ENCODE measurements at places on chromosomes 4 and X. TPM values are rescaled to one million over a fixed set of nuclear protein-coding genes. Genes with fewer than 3 reads are reported as not detected.
A peak's percentile ranks its signal among the peaks of the same experiment; 100 is the strongest.

GRCh38 chr4:59647011-59647410 is 1553.1 kb upstream of the ADGRL3 start:
- no peaks in the 10 kb centered on the region for H3K4me1 ChIP-seq
- H3K4me3 ChIP-seq: no peak overlapping the region

- H3K36me3 ChIP-seq: no peaks in the 10 kb centered on the region
- H3K4me3 ChIP-seq: no peak overlapping the region
- H3K27me3 ChIP-seq: no peaks in the 10 kb centered on the region
- no peak for DNase-seq
- H3K4me1 ChIP-seq: no peaks in the 10 kb centered on the region
Measured at GRCh38 chr4:167111622-167112021, 122.7 kb downstream of the SPOCK3 start.

GRCh38 chr4:56182356-56182755 is 204.9 kb downstream of the AASDH start:
- DNase-seq: no peak
- no peaks in the 10 kb centered on the region for H3K36me3 ChIP-seq
- no peak overlapping the region for H3K4me3 ChIP-seq
- no peaks in the 10 kb centered on the region for H3K4me1 ChIP-seq

RIPPLY1 gene
- not detected for total RNA-seq

PCDH10 gene
- not detected for total RNA-seq

DNA sequence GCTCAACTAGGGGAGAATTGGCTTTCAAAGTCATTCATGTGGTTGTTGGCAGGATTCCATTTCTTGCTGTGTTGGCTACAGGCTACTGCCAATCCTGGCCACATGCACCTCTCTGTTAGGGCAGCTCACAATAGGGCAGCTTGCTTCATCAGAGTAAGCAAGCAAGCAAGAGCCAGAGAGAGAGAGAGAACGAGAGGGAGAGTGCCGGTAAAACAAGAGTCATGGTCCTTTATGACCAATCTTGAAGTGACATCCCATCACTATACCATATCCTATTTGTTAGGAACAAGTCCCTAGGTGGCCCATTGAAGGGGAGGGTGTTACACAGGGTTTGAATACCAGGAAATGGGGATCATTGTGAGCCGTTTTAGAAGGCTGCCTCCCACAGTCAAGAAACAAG is 33.0 kb upstream of the TLR2 start:
- H3K27ac ChIP-seq: peak overlapping the region; percentile 73
- no peaks in the 10 kb centered on the region for H3K27me3 ChIP-seq
- H3K36me3 ChIP-seq: no peaks in the 10 kb centered on the region
- H3K4me1 ChIP-seq: peaks cover 19% of the 10 kb centered on the region
- no peak overlapping the region for H3K4me3 ChIP-seq

- H3K36me3 ChIP-seq: no peaks in the 10 kb centered on the region
- H3K27ac ChIP-seq: no peak overlapping the region
- H3K27me3 ChIP-seq: no peaks in the 10 kb centered on the region
- no peak for DNase-seq
- H3K4me1 ChIP-seq: peaks cover 18% of the 10 kb centered on the region
Measured at GRCh38 chr4:140448162-140448561, 20.7 kb upstream of the CLGN start.

DNA sequence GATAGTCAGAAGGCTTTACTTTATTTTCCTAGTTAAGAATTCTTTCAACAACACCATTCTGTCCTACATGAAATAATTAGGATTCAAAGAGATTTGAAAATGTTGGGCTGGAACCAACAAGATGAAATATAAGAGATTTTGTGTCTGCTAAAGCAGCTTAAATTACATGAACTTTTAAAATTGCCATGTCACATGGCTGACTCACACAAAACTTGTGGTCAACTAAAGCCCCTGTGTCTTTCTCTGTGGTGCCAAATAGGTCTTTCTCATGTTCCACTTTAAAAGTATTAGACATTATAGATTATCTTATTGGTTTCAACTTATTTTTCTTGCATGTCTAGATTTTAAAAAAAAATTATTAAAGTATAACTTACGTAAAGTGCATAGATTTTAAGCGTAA is 60.8 kb upstream of the FHL1 start:
- H3K27me3 ChIP-seq: no peaks in the 10 kb centered on the region
- peaks cover 12% of the 10 kb centered on the region for H3K4me1 ChIP-seq
- DNase-seq: no peak
- no peaks in the 10 kb centered on the region for H3K36me3 ChIP-seq
- H3K4me3 ChIP-seq: no peak overlapping the region

SAP30 gene
- 11.4 TPM for total RNA-seq

DNA sequence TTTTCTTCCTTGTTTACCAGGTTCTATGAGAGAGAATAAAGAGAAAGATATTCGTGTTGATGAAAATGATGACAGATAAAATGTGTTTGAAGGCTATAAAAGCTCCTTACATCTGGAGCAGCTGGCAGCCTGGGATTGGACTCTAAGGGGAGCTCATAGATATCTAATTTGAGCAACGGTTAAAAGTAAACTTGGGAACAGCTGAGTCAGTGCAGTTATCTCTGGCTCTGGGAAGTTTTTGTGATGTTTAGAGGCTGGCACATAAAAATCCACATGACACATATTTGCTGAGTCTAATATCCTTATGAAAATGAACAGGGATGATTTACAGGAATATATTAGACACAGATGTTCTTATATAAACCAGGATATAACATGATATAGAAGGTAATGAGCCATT is 331.8 kb upstream of the TENM3 start:
- DNase-seq: no peak
- H3K27me3 ChIP-seq: no peaks in the 10 kb centered on the region
- H3K4me3 ChIP-seq: no peak overlapping the region
- no peaks in the 10 kb centered on the region for H3K4me1 ChIP-seq
- H3K36me3 ChIP-seq: no peaks in the 10 kb centered on the region

LEF1 gene
- total RNA-seq: 2.8 TPM

DNA sequence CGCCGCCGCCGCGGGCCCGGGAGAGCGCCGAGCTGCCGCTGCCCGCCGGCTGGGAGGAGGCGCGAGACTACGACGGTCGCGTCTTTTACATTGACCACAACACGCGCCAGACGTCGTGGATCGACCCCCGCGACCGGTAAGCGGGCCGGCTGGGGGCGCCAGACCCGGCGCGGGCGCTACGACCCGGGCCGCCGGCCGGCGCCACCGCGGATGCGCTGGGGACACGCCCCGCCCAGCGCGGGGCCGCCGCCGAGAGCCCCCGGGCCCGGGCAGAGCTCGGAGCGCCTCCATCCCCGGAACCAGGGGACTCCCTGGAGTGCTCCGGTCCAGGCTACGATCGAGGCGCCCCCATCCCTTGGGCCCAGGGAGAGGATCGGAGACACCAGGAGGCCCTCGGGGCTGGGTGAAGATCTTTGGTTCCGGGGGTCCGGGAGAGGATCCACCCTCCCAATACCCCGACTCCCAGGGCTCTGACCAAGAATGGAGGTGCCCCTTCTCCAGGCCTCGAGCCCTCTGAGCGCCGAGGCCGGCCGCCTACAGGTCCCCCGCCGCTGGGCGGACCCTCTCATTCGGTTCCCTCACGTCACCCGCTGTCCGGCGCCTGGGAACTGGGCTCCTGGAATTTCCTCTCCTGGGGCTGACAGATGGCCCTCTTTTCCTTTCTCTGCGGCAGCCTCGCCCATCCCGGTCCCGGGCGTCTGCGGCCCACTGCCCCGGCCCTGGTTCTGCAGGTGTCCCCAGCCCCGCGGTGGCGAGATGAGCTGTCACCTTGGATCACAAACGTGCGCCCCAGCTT is 48.8 kb downstream of the CLDN34 start:
- peaks cover 35% of the 10 kb centered on the region for H3K4me1 ChIP-seq
- no peaks in the 10 kb centered on the region for H3K27me3 ChIP-seq
- peak overlapping the region; percentile 68 for H3K27ac ChIP-seq
- peak overlapping the region; percentile 73 for H3K4me3 ChIP-seq

LRP2BP gene
- total RNA-seq: 0.90 TPM

- no peak for DNase-seq
- H3K4me3 ChIP-seq: no peak overlapping the region
- H3K36me3 ChIP-seq: no peaks in the 10 kb centered on the region
- peaks cover 10% of the 10 kb centered on the region for H3K4me1 ChIP-seq
Measured at GRCh38 chrX:101160001-101160400, 59.6 kb upstream of the DRP2 start.

- H3K4me3 ChIP-seq: no peak overlapping the region
- H3K36me3 ChIP-seq: no peaks in the 10 kb centered on the region
- DNase-seq: no peak
- H3K27me3 ChIP-seq: no peaks in the 10 kb centered on the region
- no peaks in the 10 kb centered on the region for H3K4me1 ChIP-seq
Measured at GRCh38 chr4:24809815-24810405, 14.5 kb downstream of the SOD3 start.

DNA sequence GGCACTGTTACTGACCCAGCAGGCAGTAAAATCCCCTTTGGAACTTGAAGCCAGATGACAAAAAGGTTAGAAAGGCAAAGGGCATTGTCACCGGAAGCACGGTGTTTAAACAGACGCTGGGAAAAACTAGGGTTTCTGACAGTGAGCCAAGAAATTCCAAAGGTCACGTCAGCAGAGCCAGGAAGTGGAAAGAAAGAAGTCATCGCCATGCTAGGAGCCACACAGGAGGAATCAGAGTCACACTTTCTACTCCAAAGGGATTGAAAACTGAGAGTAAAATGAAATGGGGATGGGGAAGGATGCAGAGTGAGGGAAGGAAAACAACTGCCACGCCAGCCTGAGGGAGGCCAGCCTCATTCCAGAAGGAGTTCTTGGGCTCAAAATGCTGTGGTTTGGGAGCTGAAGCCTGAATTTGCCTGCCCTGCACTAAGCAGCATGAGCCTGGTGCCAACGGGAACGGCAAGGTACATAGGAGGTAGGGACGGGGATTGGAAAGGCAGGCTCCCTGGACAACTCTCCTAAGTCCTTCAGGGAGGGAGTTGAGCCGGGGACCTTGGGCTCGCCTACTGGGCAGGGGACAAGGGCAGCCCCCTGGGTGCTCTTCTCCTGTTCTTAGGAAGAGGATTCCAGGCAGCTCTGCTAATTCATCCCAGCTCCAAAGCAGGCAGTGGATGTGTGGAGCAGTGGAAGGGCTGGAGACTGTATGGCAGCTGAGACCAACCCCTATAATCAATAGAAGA is 66.8 kb downstream of the SOWAHB start:
- H3K36me3 ChIP-seq: no peaks in the 10 kb centered on the region
- DNase-seq: peak; percentile 71

DHX15 gene
- total RNA-seq: 134 TPM

GRCh38 chr4:145613566-145614232 is 5.5 kb upstream of the MMAA start:
- no peak overlapping the region for H3K27ac ChIP-seq
- no peaks in the 10 kb centered on the region for H3K4me1 ChIP-seq
- no peaks in the 10 kb centered on the region for H3K36me3 ChIP-seq

DNA sequence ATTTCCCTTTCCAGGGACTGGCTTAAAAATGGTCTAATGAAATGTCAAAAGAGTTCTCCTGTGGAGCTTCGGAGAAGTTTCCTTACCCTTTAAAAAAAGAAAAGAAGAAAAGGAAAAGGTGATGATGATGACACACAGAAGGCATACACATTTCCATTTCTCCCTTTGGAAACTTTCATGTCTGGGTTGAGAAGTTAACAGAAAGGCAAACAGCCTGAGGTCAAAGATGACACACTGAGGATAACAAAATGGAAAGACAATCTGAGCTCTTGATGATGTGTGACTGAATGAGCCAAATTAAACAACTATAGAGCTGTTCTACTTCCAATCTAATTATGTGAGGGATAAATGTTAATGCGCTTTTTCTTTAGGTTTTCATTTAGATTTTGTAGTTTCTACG is 32.2 kb downstream of the NFXL1 start:
- H3K27ac ChIP-seq: no peak overlapping the region
- H3K27me3 ChIP-seq: no peaks in the 10 kb centered on the region
- H3K36me3 ChIP-seq: peaks cover 47% of the 10 kb centered on the region
- no peak for DNase-seq
- H3K4me3 ChIP-seq: no peak overlapping the region

GRCh38 chr4:136558940-136559494 is 973.3 kb downstream of the PCDH18 start:
- H3K27ac ChIP-seq: no peak overlapping the region
- DNase-seq: no peak
- H3K27me3 ChIP-seq: no peaks in the 10 kb centered on the region
- H3K4me1 ChIP-seq: no peaks in the 10 kb centered on the region

- no peak for DNase-seq
- H3K36me3 ChIP-seq: no peaks in the 10 kb centered on the region
- no peaks in the 10 kb centered on the region for H3K4me1 ChIP-seq
- no peak overlapping the region for H3K4me3 ChIP-seq
- no peaks in the 10 kb centered on the region for H3K27me3 ChIP-seq
Measured at GRCh38 chrX:45758738-45759397, 558.2 kb upstream of the DIPK2B start.

DNA sequence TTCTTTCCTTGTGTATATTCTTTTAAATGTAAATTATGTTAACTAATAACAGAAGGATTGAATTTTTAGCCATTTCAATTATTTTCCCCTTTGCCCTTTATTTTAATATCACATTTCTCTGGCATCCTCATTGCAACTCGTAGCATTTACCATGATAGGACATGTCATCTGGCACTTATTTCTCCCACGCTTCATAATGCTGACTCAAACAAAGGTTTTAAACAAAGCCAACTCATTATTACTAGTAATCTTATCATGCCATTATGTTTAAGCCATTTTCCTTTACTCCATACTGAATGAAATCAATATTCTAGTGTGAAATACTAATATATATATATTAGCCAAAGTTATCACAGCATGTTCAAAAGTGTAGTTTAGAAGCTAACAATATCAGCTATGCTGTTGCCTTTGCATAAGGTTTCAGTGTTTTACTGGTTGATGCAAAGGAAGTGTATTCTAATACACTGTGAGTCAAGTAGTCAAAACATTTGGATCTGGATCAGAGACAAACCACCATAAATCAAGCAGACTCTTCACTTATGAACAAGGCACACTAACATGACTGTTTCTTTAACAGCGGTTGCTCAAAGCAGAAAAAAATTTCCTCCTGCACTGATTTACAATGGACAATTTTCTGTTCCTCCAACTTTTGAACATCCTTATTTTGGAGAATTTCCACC is 281.6 kb downstream of the SLC7A11 start:
- DNase-seq: no peak
- no peaks in the 10 kb centered on the region for H3K4me1 ChIP-seq
- H3K4me3 ChIP-seq: no peak overlapping the region
- H3K36me3 ChIP-seq: no peaks in the 10 kb centered on the region
- no peak overlapping the region for H3K27ac ChIP-seq

DNA sequence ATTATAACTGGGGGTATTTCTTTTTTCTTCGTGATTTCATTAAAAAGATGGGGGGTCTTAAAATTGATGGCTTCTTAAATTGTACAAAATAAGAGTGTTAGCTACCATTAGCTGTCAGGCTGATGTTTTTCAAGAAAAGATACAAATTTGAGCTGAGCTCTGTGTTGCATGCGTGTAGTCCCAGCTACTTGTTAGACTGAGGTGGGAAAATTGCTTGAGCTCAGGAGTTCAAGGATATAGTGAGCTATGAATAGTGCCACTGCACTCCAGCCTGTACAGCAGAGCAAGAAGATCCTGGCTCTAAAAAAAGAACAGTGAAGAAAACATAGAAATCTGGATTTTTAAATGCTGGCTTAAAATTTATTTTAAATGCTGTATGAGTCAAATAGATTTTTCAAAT is 13.0 kb downstream of the USO1 start:
- no peaks in the 10 kb centered on the region for H3K27me3 ChIP-seq
- H3K27ac ChIP-seq: no peak overlapping the region
- H3K36me3 ChIP-seq: no peaks in the 10 kb centered on the region
- H3K4me1 ChIP-seq: no peaks in the 10 kb centered on the region
- no peak for DNase-seq

Data from PC-9 (cell line).